Purkinje cell (primary cell): ENCODE measurements at places on chromosomes 3 and 15. TPM values are rescaled to one million over a fixed set of nuclear protein-coding genes. Genes with fewer than 3 reads are reported as not detected.

The HTR3E gene
- not detected in 2 replicates for polyA plus RNA-seq

The NEK10 gene
- polyA plus RNA-seq = 14.3 and 22.3 TPM in 2 replicates

The CCDC80 gene
- polyA plus RNA-seq = 6.9 and 15.4 TPM in 2 replicates

The PTPRG gene
- 65.8 and 70.4 TPM in 2 replicates for polyA plus RNA-seq

The CCR2 gene
- not detected in 2 replicates for polyA plus RNA-seq

The OR5H1 gene
- polyA plus RNA-seq = not detected in 2 replicates

The EPHA6 gene
- polyA plus RNA-seq = 2.6 TPM in 1 of 2 replicates, not detected in the other

The SSUH2 gene
- 0.15 TPM in 1 of 2 replicates, not detected in the other for polyA plus RNA-seq

The CELF6 gene
- 2.3 and 3.5 TPM in 2 replicates for polyA plus RNA-seq

The LRRN1 gene
- 58.5 and 59.6 TPM in 2 replicates for polyA plus RNA-seq

The MAP6D1 gene
- 8.7 and 13.6 TPM in 2 replicates for polyA plus RNA-seq

The NANOGP8 gene
- not detected in 2 replicates for polyA plus RNA-seq

The GOLGA6L10 gene
- polyA plus RNA-seq = 0.42 and 1.0 TPM in 2 replicates

The C3orf70 gene
- 4.6 and 5.6 TPM in 2 replicates for polyA plus RNA-seq

The FES gene
- not detected in 2 replicates for polyA plus RNA-seq

The KY gene
- polyA plus RNA-seq = 3.0 and 3.6 TPM in 2 replicates

The SLC24A1 gene
- 1.7 and 3.8 TPM in 2 replicates for polyA plus RNA-seq

The SPINK8 gene
- polyA plus RNA-seq = not detected in 2 replicates

The STXBP5L gene
- polyA plus RNA-seq = 5.6 and 13.7 TPM in 2 replicates

The EOMES gene
- polyA plus RNA-seq = 0.18 and 0.52 TPM in 2 replicates

The BCL2A1 gene
- polyA plus RNA-seq = not detected in 2 replicates

The CHRD gene
- polyA plus RNA-seq = 0.69 TPM in 1 of 2 replicates, not detected in the other

The CYP19A1 gene
- not detected in 2 replicates for polyA plus RNA-seq

The GOLGA8T gene
- polyA plus RNA-seq = not detected in 2 replicates

The PLIN1 gene
- polyA plus RNA-seq = 0.74 and 2.3 TPM in 2 replicates

The NUP210 gene
- polyA plus RNA-seq = 0.90 and 4.2 TPM in 2 replicates

The CFAP92 gene
- 0.13 and 0.34 TPM in 2 replicates for polyA plus RNA-seq

The SCAANT1 gene
- not detected in 2 replicates for polyA plus RNA-seq

The SPPL2A gene
- 9.2 and 17.1 TPM in 2 replicates for polyA plus RNA-seq

The NR1I2 gene
- polyA plus RNA-seq = 0.31 TPM in 1 of 2 replicates, not detected in the other

The CTXN2 gene
- 3.8 and 4.9 TPM in 2 replicates for polyA plus RNA-seq

The LIPH gene
- polyA plus RNA-seq = 0.28 and 0.52 TPM in 2 replicates
